Spinal cord (tissue), 10 donors: ENCODE measurements at places on chromosomes 7 and 10.

DNA sequence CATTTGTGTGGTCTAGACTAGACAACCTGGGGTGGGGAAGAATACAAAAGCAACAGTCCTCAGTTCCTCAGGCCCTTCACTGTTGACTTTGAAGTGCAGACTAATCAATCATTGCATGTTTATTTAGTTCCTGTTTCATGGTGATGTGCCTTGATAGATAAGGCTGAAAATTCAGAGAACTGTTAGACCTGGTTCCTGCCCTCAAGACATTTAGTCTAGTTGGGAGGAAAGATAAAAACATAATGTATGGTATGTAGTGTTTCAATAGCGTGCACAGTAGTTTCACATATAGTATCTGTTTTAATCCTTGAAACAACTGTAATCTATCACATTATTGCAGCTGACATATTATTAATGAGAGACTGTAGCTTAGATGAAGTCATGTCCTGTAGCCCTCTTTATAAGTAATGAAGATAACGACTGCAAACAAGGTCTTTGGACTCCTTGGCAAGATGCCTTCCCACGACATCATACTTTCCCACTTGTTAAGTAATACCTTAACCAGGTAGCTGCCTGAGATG, 124.0 kb downstream of the CELF2 start:
- no peaks in the 10 kb centered on the region for H3K36me3 ChIP-seq
- no peak overlapping the region for H3K4me3 ChIP-seq
- H3K4me1 ChIP-seq: peaks cover 9% of the 10 kb centered on the region
- H3K27me3 ChIP-seq: no peaks in the 10 kb centered on the region
- no peak overlapping the region for H3K27ac ChIP-seq

GRCh38 chr7:130641497-130641896, 27.1 kb downstream of the COPG2 start:
- no peak overlapping the region for H3K27ac ChIP-seq
- DNase-seq: no peak
- H3K27me3 ChIP-seq: no peaks in the 10 kb centered on the region

DNA sequence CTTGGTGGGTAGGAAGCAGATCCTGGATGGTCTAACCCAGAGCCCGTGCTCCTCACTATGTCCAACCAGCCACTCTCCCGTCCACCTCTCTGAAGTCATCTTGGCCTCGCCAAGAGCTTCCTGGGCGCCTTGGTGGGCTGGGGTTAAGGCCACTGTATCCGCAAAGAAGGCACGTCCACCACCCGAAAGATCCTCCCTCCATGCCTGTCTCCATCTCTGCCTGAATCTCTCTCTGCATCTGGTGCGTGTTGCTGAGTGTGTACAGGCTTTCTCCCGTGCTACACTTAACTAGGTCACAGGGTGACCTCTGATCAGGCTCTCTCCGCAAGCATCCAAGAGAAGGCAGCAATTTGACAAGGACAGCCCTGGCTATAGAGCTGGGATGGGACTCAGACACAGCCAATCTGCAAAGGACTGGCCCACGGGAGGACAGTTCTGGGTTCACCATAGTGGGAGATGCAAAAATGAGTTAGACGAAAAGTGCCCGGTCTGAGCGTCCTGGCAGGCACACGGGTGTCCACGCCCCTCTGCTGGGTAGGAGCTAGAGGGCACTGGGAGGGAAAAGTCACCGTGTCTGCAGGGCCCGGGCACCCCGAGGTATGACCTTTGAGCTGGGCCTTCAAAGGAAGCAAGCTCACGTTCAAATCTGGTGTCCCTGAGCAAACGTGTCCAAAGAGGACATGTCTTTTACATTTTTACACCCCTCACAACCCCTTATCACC, 9.4 kb upstream of the RFC2 start:
- H3K4me1 ChIP-seq: no peaks in the 10 kb centered on the region
- H3K27ac ChIP-seq: no peak overlapping the region
- no peaks in the 10 kb centered on the region for H3K36me3 ChIP-seq
- H3K4me3 ChIP-seq: no peak overlapping the region
- no peak for DNase-seq

- H3K27ac ChIP-seq: no peak overlapping the region
- H3K4me3 ChIP-seq: no peak overlapping the region
- H3K4me1 ChIP-seq: peaks cover 46% of the 10 kb centered on the region
Measured at GRCh38 chr7:100566018-100566531, 7.6 kb downstream of the SAP25 start.

DNA sequence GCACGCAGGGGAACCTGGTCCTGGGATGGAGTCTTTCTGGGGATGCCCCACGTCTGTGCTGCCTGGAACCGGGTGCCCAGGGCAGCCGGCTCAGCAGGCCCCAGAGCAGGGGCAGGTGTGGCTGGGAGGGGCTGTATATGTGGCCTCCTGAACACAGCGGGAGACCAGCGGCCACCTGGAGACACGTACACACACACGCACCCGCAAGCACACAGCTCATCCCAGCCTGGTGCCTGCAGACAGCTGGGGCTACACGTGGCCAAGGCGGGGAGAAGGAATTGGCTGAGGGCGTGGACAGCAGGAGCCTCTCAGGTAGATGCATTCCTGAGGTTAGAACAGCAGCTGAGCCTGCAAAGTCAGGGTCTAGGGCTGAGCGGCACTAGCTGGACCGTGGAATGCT, 14.0 kb downstream of the ADAM8 start:
- H3K4me3 ChIP-seq: peak overlapping the region; percentile 36
- no peak for DNase-seq
- H3K36me3 ChIP-seq: peaks cover 22% of the 10 kb centered on the region
- peaks cover 5% of the 10 kb centered on the region for H3K27me3 ChIP-seq

GRCh38 chr7:40047661-40048060, 86.8 kb downstream of the MPLKIP start:
- H3K4me3 ChIP-seq: no peak overlapping the region
- no peaks in the 10 kb centered on the region for H3K4me1 ChIP-seq
- H3K27me3 ChIP-seq: no peaks in the 10 kb centered on the region
- H3K27ac ChIP-seq: no peak overlapping the region
- DNase-seq: no peak
- H3K36me3 ChIP-seq: peaks cover 2% of the 10 kb centered on the region

DNA sequence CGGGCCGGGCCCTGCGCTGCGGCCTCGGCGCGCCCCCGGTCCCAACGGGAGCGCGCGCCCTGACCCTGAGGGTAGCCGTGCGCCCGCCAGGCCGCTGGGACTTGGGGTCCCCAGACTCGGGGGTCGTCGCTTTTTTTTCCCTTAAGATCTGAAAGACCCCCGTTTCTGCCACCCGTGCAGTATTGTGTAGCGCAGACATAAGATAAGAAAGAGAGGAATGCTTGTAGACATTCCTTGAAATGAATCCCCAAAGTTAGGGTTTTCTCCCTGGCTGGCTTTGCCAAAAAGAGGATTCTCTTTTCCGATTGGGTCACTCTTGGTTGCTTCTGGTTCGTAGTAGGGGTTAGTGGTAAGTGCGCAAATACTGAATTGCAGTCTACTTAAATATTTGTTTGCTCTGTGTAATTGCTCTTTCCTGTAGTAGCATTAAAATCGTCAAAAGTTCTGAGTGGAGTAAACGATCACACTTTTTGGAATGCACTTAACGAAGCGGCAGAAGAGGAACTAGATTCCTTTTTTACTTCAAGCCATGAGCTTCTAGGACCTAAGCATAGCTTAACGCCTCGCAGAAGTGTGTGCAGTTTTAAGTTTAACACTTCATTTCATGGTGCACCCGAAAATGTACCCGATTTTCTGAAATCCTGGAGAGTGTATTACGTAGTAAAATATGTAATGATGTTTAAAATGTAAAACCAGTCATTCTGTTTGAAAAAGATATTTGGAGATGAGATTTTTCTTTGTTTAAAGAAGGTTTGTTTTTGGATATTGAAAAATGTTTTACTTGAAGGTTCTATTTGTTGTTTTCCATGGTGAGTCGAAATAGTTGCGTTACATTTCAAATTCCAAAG, 1.3 kb downstream of the CUL1 start:
- H3K36me3 ChIP-seq: no peaks in the 10 kb centered on the region
- DNase-seq: peak; percentile 22
- peak overlapping the region; percentile 91 for H3K27ac ChIP-seq
- H3K4me1 ChIP-seq: peaks cover 7% of the 10 kb centered on the region
- peak overlapping the region; percentile 83 for H3K4me3 ChIP-seq

- no peak for DNase-seq
- H3K4me3 ChIP-seq: no peak overlapping the region
- H3K36me3 ChIP-seq: peaks cover 2% of the 10 kb centered on the region
Measured at GRCh38 chr7:112307506-112307905, 101.0 kb downstream of the ZNF277 start.

- H3K36me3 ChIP-seq: peaks cover 18% of the 10 kb centered on the region
- DNase-seq: peak; percentile 35
- peak overlapping the region; percentile 46 for H3K4me3 ChIP-seq
- H3K27ac ChIP-seq: no peak overlapping the region
Measured at GRCh38 chr10:46555713-46556514, 544 bp downstream of the GPRIN2 start.

DNA sequence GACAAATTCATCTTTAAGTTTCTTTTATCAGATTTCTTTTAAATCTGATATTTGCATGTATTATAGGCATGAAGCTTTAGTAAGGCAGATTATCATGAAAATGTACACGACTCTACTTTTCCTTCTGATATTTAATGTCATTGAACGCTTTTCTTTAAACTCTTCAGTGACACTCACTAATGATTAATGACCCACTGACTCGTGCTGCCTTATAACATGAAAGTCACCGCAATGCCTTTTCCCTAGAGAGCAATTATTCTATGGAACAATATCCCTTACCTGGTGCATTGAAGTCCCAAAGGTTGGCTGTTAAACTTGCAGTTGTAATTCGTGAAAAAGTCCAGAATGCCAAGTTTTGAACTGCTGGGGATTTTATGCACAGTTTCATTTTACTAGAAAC, 33.4 kb upstream of the HGF start:
- no peaks in the 10 kb centered on the region for H3K4me1 ChIP-seq
- no peak for DNase-seq
- H3K36me3 ChIP-seq: no peaks in the 10 kb centered on the region
- no peaks in the 10 kb centered on the region for H3K27me3 ChIP-seq
- H3K4me3 ChIP-seq: no peak overlapping the region
